ENCODE measurements at places on chromosomes 4 and X.

- DNase-seq: no peak
Measured at GRCh38 chr4:25450491-25450901, 73.4 kb downstream of the ANAPC4 start.

DNA sequence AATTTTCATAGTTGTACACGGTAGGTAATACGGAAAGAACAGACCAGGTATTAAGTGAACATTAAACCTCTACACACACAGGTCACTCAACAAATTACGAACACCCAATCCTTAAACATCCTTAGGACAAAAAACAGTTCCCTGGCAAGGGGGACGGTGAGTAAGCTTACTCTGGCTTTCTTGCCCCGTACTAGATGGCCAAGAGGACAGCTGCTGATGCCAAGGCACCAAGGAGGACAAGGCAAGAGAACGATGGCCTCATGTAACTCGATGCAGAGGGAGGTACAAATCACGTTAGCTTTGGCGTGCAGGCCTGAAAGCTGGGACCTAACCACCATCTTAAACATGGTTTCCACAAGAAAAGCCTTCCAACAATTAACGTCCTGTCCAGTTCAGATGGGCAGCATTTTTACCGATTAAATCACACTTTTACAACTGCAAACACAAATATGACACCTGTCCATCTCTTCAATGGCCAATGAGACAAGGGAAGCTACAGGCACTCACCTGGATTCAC lies 23.7 kb downstream of the FAT1 start:
- DNase-seq: no peak

GRCh38 chr4:177803151-177803550 lies 360.9 kb upstream of the AGA start:
- no peak for DNase-seq

DNA sequence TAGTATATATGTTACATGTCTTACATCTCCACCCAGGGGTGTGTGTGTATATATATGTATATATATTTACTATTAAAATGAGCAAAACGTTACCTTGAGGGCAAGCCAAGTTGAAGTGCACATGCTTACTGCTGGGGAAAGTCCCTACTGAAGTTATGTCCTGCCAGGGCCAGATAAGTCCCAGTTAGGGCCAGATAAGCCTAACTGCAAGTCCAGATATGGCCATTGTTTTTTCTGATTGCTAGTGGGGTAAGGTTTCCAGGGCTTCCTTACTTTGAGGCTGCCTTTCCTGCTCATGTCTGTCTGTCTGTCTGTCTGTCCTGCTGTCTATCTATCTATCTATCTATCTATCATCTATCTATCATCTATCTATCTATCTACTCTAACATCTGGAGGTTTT lies 19.3 kb upstream of the ZNF81 start:
- no peak for DNase-seq

DNA sequence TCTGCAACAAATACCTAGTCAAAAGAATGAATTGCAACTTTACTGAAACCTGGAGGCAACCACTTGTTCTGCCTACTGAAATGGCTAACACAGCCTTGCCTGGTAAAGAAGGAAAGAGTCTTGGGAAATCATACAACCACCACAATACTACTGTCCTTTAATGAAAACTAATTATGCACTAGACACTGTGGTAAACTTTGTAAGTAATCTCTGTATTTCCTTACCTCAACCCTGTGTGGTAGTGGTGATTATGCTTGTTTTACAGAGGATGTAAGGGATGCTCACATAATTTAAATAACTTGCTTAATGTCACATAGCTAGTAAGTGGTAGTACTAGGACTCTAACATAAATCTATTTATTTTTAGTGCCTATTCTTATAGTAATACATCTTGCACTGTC lies 44.7 kb downstream of the TMEM156 start:
- DNase-seq: no peak

GRCh38 chr4:147336252-147336651 lies 144.6 kb upstream of the EDNRA start:
- no peak for DNase-seq

DNA sequence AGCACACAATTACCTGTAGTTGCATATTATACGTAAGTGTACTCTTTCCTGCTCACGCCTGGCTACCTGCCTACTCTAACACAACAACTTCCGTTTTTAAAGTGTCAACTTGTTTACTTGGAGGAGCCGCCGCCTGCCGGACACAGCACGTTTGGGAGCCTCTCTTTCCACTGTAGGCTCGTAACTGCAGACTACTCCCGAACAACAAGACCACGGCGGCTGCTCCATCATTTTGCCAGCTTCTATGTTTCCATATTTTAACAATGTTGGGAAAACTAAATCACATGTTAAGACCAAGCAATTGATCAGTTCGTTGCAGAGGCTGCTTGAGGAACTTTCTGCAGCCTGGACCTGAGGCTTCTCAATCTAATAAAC lies 841 bp downstream of the MTNR1A start:
- peak; percentile 57 for DNase-seq
